Skeletal muscle cell (primary cell): ENCODE measurements at places on chromosomes 7 and 10.
A peak's percentile ranks its signal among the peaks of the same experiment; 100 is the strongest.

DNA sequence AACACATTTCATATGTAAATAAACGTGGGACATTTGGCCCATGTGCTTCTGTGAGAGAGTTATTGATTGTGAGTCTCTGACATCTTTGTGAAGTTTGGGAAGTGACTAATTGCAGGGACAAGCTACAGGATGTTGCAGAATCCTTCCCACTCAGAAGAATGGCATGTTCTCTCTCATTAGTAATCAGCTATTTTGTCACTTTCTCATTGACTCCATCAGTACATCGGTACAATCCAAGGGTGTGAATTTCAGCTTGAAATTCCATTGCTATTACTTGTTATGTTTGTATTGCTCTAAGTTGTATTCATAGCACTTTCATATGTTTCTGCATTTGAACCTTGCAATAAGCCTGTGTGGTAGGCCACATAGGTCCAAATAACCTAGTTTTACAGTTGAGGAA is 100.0 kb upstream of the KCNMA1 start:
- DNase-seq: peak; percentile 97

DNA sequence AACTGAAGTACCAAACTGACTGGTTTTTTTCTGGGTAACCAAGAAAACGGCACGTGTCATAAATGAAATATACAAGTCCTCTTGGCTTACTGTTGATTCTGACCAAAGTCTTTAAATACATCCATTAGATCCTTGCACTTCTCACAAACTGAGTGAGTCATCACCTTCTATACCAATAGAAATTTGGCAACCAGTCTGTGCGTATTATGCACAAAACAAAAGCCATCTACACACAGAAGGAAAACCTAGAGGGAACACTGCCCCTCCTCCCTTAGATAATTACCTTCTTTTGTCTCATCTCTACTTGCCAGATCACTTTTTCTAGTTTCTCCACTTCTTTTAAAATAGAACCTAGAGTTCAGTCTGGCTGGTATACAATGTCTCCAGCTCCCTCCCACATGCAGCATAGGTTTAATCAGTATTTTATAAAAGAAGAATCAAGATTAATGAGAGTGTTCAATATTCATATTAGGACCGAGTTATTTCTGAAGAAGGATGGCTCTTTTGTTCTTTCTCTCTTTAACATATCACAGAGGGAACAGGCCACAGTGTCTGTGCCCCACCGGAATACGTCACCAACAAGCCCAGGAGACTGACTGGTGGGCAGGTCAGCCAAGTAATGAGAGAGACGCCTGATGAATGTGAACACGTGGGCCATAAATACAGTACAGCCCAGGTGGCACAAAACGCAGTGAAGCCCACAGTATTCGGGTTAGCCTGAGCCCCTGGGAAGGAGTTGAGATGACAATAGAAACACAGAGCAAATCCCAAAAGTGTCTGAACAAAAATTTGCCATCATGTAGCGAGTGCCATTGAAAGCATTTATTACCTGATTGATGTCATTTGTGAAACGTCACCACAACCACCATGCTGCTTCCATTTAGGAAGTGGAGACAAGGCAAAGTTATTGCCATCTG is 91.3 kb downstream of the KIAA1549 start:
- DNase-seq: peak; percentile 24

DNA sequence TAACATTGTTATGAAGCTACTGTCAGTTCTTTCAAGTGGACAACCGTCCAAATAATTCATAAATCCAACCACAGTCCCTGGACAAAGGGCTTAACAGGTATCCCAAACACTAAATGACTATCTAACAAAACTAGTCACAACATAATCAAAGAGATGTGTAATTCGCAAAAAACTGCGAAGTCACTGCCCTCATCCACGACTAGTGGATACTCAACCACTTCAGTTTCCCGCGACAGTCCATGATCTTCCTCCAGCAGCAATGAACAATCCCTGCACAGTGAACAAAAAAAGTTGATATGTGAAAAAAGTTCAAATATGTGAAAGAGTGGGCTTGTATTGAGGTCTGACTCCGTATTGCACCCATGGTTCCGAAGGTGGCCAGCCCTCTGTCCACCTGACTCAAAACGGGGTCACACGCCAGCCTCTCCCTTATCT is 287 bp downstream of the DCLRE1A start:
- DNase-seq: no peak

- no peak for DNase-seq
Measured at GRCh38 chr7:139647085-139647484, 123.6 kb downstream of the CLEC2L start.

DNA sequence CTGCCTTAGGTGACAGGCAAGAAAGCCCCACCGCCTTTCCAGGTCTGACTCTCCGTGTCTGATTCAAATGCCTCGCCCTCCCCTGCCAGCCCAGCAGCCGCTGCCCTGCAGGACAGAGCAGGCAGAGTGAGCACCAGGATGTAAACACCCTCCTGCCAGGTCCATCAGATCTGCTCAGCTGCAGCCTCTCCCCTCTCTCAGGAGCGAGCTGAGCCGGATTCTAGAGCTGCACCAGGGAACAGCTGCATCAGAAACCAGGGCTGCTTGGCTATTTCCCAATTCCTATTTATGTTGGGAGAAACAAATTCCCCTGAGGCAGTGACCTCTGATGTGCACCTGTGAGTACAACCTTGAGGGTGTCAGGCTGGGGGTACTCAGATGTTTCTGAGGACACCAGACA is 121.5 kb upstream of the ZMIZ1 start:
- no peak for DNase-seq

- no peak for DNase-seq
Measured at GRCh38 chr10:97584060-97584797, at the start of gene HOGA1. TSS of gene HOGA1 (plus strand) at chr10:97584389. CDS start at chr10:97584704, 315 bp downstream.

DNA sequence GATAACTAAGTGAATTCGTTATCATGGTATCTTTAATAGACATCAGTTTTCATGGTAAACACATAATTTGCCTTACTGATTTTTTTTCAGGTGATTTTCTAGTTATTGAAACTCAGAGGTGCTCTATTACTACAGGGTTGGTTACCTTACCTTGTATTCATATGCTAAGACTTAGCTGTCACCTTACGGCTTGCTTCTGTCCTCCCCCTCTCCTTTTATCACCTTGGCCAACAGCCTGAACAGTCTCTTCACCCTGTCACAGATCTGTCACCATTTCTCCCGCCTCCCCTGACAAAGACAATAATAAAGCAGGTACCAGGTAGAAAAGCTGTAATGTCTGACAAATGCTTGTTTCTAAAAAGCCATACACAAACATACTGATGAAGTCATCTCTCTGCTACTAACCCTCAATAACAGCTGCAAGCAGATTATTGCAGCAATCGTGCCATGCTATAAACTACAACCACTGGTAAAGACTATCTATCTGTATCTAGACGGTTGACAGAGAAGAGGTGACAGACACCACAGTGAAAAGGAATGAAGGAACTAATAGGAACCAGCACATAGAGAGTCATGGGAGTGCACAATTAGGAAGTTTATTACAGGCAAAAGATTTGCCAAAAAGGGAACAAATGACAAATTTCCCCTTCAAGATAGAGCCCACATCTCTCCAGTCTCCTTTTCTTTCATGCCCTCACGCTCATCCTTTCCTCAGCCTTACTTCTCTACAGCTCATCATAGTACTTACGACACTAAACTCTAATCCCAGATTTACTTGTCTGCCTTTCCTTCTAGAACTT is 57.2 kb downstream of the ARHGAP12 start:
- DNase-seq: no peak

DNA sequence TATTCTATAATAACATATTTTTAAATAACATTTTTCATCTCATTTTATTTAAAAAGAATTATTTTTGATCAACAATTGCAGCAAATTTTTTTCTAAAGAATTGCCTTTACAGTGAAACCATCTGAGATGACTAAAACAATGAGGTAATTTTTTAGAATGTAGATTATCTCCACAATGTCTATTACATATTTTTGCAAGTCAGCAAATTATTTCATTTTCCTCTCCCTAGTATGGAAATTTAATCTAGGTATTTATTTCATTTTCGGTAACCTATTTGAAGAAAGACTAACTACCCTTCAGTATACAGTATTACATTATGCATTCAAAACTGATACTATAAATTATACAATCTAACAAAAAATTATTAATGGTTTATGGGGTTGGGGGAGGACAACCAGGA is 213.2 kb upstream of the SP4 start:
- DNase-seq: no peak

GRCh38 chr7:130926001-130926691 is 192.1 kb upstream of the KLF14 start:
- DNase-seq: no peak

DNA sequence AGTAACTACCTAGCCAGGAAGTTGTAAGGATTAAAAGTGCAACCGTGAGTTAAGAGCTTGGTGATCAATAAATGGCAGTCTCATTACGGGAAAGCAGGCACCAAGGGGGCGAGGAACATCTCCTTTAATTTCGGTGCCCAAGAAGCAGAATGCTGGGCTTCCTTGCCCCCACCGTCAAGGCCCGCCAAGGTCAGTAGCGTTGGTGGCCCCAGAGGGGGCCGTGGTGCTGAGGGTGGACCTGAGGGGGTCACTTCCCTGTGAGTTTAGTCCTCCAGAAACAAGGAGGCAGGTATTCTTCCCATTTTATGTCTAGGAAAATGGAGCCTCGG is 408 bp upstream of the MINDY4 start:
- DNase-seq: no peak

GRCh38 chr7:138935465-138936011 is 45.7 kb downstream of the KIAA1549 start:
- DNase-seq: peak; percentile 69

GRCh38 chr7:45240273-45240771 is 82.7 kb downstream of the RAMP3 start:
- no peak for DNase-seq

DNA sequence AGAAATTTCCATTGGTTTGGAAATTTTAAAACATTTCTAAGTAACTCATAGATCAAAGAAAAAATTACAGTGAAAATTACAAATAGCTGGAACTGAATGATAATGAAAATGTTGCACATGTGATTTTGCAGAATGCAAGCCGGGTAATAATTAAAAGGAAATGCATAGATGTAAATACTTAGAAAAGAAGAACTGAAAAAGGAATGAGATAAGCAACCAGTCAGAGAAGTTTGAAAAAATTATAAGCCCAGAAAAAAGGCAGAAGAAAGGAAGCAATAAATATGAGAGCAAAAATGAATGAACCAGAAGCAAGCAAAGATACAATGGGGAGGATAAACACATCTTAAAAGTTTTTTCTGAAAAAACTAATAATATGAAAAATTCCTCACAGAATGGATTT is 3.2 kb upstream of the TMEM273 start:
- DNase-seq: no peak

GRCh38 chr7:50273301-50273700 is 31.2 kb upstream of the IKZF1 start:
- no peak for DNase-seq

GRCh38 chr10:31808258-31809218 is 120.1 kb downstream of the ARHGAP12 start:
- peak; percentile 28 for DNase-seq

DNA sequence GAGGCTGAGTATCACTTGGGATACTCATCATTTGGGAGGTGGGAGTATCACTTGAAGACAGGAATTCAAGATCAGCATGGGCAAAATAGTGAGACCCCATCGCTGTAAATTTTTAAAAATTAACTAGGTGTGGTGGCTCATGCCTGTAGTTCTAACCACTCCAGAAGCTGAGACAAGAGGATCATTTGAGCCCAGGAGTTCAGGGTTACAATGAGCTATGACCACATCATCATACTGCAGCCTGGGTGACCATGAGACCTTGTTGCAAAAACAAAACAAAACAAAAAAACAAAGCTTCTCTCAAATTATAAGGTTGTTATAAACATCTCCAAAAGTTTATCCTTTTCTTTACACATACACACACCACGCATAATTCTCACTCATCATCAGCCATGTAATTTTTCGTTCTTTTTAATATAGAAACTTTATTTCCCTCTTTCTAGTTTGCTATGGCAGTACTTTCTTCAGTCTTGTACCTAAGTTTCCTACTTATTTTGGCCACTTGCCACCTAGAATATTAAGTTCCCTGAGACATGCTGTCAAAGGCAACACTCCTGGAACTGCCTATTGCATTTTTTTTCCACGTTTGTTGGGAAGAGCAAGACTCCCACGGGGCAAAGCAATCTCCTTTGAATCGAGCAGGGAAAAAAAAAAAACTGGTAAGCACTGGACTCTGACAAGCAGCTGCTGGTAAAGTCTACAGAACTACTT is 37.1 kb downstream of the SKIDA1 start:
- peak; percentile 61 for DNase-seq

DNA sequence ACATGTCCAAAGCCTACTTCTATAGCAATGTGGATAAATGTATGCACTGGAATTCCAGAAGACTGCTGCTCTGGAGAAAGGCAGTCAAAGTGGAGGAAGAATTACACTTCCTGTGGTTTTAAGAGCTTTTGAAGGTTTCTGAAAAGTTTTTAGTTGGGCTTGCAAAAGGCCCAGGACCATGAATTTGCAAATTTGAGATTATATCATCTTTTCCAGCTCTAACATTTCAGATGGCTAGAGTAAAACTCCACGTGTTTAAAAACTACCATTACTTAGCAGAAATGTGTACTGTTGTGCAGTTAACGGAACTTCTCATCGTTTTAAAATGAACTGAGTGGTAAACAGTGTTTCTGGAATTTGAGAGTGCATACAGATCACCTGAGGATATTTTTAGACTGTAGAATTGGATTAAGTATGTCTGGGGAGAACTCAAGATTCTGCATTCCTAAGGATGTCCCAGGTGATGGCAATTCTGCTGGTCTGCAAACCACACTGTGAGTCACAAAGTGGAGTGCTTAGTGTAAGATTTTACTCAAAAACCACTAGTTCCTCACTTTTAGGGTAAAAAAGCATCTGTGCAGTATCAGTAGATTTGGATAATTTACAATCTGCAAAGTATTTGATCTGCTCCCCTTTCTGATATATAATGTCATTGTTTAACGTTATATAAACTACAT is 32.9 kb upstream of the CCDC71L start:
- no peak for DNase-seq

GRCh38 chr7:81075150-81075549 is 156.3 kb upstream of the SEMA3C start:
- no peak for DNase-seq

- no peak for DNase-seq
Measured at GRCh38 chr7:50272808-50273207, 31.7 kb upstream of the IKZF1 start.

GRCh38 chr7:15215616-15216015 is 313.1 kb upstream of the DGKB start:
- DNase-seq: no peak

DNA sequence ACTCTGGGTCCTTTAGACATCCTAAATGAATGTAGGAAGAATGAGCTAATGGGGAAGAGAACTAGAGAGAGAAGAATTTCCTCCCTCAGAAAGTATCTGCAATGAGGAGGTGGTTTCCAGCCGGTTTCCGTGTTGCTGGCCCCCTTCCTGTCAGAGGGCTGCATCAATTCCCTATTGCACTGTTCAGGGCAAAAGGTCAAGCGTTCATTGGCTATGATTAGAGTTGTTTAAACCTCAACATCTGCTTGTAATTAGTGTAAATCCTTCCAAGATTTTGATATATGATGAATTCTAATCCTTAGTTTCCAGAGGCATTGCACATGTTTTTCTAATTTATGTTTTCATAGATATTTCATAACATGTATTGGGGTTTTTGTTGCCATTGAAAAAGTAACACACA is 107.3 kb upstream of the SGCE start:
- peak; percentile 62 for DNase-seq

- DNase-seq: no peak
Measured at GRCh38 chr10:97179731-97180362, 5.9 kb downstream of the SLIT1 start.

GRCh38 chr7:132250480-132251326 is 325.6 kb downstream of the PLXNA4 start:
- no peak for DNase-seq

- DNase-seq: no peak
Measured at GRCh38 chr10:11409357-11409756, 202.1 kb downstream of the USP6NL start.
